ENCODE measurements at places on chromosomes 6 and 20.

DNA sequence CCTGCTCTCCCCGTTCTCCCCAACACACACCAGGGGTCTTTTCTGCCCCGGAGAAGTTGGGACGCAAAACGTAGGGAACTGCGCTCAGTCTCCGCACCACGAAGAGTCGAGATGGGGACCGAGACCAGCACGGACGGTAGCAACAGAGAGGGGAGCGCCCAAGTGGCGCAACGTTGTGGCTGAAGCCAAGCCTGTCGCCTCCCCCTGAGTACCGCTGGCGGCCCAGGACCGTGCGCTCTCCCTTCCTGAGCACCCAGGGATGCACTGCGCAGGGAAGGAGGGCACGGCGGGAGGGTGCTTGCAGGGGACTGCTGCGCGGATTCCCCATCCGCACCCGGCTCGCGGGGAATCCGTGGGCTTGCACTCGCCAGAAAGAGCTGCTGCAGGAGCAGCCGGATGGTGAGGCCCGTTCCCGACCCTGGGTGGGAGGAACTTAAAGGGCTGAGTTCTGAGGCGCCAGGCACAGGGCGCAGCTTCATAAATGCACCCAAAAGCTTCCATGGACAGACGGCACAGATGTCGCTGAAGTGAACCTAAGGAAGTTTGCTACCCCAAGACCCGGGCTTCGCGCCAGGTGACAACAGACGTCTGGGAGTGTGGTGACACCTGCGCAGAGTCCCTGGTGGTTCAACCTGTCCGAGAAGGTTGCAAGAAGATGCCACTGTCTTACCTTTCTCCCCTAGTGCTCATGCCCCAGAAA lies 178.7 kb downstream of the TBXT start:
- no peak for DNase-seq

DNA sequence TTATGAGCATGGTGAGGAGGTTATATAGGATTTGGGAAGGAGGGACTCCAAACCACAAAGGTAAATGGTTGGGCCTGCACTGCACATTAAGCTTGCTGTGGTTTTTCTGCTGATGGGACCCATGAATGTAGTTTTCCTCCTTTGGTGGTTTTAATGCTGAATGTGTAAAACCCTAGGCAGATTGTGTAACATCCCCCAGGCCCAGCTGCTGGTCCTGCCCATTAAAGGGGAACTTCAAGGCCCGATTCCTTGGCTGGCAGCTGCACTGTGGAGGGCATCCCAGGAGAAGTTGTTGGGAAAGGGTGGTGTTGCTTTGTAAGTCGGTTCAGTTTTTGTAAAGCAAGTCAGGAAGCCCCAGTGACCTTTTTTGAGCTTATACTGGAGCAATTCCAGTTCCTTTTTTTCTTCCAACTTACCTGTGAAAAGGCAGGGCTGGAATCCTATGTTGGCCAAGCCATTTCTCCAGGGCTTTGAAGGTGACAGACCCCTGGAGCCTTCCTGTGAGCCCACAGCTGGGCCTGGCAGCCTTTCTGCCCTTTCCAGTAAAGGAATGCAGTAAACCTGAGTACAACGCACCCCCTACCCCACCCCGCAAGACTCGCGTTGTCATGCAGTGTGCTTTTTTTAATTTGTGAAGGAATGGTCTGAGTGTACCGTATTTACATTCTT lies 43.1 kb upstream of the NAA20 start:
- DNase-seq: no peak

DNA sequence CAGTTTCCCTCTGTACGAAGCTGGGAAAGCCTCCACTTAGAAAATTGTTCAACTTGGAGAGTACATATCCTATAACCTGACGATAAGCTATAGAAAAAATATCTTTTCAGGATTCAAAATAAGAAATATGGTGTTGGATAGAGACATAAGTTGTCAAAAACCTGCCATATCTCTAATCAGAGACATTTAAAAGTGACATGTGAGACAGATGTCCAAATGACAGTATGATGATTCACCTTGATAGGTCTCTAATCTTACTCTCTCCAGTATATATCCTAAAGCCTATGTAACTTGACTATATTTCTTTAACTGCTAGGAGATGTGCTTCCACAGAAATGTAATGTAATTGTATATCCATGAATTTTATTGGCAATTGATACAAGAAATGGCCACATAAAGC lies 932.4 kb upstream of the MAN1A1 start:
- no peak for DNase-seq

DNA sequence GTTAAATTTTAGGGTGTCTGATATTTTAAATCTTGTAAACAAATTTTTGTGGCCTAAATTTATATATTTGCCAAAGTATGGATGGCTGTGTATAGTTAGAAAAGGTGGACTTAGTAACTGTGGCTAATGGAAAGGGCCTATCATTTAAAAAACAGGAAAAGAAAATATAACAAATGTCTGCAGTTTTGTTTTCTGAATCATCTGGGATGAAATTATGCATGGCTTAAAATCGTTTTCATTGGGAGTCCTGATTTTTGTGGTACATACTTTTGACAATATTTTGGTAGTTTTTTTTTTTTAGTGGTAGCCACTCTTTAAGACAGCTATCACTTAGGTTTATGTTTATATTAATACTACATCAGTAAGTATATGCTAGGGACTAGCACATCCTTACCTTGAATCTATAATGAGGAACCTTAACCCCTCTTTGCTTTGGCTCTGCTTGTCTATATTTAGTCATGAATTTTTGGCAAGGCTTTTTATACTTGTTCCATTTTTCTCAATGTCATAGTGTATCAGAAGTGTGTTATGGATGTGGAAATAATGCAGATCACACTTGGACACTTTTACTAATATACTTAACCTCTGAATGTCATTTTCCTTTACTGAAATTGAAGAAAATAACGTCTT lies 5.6 kb downstream of the ARID1B start:
- no peak for DNase-seq

GRCh38 chr20:311609-312008 lies 13.7 kb upstream of the SOX12 start:
- DNase-seq: no peak

DNA sequence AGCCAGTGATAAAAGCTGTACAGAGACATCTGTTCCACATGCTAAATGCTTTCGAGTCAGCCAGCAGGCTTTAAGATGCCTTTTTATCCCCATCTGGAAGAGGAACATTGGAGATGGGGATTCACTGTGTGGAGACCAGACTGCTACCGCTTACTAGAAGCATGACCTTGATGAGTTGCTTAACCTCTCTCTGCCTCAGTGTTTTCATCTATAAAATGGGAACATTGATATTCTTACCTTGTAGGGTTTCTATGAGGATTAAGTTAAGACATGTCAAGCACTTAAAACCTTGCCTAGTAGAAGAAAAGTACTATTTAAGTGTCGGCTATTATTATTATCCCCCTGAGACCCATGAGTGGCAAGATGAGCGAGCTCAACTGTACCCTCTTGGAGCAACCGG lies 165.3 kb upstream of the SNX9 start:
- no peak for DNase-seq

- DNase-seq: no peak
Measured at GRCh38 chr6:845566-845965, 152.6 kb upstream of the EXOC2 start.

DNA sequence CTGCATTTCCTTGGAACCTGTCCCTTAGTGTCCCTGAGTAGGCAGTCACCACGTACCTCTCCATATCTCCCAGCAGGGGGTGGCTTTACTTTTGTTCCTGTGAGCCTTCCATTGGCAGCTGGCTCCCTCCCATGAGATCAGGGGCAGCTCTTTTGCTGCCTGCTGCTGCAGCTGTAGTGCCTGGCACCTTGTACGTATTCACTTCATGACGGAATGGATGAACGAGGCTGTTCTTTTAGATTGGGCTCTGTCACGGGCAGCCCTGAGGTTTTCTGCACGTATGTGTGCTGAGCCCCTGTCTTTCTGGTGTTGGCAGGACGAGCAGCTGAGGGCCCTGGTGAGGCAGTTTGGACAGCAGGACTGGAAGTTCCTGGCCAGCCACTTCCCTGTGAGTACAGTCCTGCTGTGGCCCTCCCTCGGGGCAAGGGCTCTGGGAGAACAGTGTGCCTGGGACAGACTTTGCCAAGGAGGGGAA lies 14.6 kb downstream of the MYBL2 start:
- DNase-seq: no peak

- DNase-seq: no peak
Measured at GRCh38 chr6:7328243-7328642, 15.2 kb upstream of the SSR1 start.

DNA sequence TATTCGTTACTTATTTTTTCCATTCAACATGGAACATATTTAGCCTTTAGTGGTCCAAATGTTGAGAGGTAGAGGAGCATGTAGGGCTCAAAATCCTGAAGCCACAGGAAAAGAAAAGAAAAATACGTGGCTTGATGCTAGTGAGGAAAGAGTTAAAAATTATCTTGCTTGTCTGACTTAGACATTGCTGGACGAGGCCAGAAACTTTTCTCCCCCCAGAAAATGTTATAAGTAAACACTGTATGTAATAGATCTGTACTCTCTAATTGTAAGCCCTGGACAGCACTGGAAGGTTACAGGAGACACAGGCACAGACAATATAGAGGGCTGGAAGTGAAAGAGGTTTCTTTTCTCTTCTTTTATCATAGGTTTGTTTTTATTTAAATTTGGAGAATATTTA lies 165.6 kb downstream of the ZFP64 start:
- no peak for DNase-seq

GRCh38 chr6:19297880-19298279 lies 539.3 kb upstream of the ID4 start:
- DNase-seq: no peak

GRCh38 chr20:5221061-5221430 lies 94.2 kb downstream of the CDS2 start:
- no peak for DNase-seq

DNA sequence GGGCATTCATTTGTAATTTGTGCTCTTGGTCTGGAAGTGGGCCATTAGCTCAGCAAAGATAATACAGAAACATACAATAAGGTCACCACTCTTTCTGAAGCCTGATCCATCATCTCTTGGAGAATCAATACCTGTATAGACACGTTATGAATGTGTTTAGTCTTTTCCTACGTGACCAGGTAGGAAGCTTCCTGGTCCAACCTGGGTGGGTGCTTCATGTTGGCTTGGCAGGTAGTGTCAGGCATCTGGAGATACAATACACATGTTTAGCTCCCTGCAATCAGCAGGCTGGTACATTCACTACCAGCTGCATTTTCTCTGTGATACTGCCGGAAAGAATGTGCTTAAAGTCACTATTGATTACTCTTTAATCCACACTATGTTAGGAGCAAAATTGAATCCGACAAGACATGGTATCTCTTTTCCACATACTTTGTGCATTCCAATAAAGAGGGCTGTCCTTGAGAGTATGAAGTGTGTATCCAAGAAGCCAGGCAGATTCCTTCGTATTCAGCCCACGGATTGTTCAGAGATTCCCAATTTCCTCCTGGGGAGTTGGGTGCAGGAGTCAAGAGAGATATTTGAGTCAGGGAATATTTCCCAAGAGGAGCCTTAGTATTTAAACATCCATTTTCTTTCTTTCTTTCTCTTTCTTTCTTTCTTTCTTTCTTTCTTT lies 49.9 kb upstream of the RANBP9 start:
- no peak for DNase-seq

DNA sequence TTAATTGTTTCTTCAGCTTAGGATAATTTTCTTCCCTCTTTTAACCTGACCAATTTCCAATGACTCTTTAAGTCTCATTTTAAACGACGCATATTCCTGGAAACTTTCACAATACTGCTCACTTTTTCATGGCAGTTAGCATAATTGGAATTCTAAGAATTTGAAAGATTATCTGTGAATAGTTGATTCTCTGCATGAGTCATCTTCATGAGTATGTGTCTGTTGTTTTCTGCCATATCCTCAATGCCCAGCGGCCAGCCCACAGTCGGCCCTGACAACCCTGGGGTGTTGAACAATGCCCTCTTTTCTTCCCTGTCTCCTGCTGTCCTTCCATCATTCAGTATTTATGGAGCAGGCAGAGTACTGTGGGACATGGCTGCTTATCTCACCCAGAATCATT lies 554.2 kb downstream of the CDH26 start:
- no peak for DNase-seq

DNA sequence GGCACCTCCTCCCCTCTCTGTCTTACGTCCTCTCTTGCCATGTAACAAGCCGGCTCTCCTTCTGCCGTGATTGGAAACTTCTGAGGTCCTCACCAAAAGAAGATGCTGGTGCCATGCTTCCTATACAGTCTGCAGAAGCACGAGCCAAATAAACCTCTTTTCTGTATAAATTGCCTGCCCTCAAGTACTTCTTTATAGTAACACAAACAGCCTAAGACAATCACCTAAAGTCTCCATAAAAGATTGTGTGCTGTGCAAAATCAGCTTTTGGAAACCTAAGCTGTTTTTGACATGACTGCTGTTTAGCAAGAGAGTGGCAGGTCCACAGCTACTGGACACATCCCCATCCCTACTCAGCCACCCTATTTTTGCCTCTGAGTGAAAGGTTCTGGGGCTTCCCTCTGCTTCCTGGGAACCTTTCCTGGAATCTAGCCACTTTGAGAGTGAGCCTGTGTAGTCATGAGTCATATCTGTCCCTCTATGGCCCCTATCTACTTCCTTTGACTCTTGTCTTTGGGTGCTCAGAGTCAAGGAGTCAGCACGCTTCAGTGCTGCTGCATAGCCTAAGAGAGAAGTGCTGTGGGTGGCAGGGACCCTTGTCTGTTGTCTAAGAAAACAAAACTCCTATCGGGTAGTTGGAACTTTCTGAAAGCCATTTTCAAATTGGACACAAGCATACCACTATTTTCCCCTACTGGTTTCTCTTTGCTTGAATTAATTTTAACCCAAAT lies 110.0 kb downstream of the PPP1R14C start:
- DNase-seq: no peak

- no peak for DNase-seq
Measured at GRCh38 chr6:154157082-154157481, 118.0 kb downstream of the OPRM1 start.

DNA sequence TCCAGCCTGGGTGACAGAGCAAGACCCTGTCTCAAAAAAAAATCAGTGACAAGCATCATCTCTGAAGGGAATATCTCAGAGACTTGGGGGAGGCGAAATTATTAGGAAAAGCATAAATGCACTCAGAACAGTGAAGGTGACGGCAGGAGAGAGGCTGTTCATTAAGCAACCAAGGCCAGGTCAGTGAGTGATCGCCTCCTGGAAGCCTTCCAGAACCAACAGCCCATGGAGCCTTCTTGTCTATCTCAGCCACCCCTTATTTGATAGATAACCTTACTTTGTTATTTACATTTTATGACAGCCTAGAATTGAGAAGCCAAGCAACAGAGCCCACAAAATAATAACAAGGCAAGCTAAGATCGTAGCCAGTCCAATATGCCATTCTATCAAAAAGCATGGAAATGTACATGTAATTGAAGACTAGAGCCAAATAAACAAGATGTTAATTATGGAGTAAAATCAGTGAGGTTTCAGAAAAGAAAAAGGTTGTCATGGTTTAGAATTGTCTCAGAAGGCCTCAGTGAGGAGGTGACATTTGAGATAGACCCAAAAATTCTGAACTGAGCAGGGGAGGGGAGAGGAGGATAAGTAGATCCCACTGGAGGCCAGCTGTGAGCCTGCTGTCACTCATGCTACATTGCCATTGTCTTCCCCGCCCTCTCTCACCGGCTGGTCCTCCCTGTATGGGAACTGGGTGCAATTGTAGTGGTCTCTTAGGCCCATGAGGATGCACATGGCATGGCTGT lies 17.8 kb downstream of the BNIP5 start:
- DNase-seq: no peak
